ENCODE measurements at places on chromosomes 7 and 10. TPM values are rescaled to one million over a fixed set of nuclear protein-coding genes. Genes with fewer than 3 reads are reported as not detected.

DNA sequence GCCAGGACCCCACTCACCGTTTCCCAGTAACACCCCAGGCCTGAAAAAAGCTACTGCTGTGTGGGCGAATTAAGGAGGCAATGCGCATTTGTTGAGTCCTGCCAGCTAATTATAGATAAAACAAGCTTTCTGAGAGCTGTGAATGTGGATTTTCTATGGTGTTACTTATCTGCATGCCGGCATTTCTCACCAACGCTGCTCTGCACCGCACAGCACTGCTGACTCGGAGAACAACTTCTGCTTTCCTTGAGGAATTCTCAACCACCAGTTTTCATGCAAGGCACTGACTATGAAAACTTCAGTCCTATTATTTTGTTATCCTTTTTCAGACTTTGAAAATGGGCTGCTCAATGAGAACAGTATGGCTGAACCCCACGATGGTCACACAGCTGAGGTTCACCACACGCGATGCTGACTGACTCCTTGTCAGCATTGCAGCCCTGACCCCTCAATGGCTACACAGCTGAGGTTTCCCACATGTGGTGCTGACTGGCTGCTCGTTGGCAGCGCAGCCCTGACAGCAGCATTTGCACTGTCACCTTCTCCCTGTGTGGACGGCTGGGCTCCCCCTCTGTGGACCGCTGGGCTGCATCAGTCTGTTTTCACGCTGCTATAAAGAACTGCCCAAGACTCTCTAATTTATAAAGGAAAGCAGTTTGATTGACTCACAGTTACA lies 190.6 kb downstream of the DIP2C start:
- DNase-seq = no peak

DNA sequence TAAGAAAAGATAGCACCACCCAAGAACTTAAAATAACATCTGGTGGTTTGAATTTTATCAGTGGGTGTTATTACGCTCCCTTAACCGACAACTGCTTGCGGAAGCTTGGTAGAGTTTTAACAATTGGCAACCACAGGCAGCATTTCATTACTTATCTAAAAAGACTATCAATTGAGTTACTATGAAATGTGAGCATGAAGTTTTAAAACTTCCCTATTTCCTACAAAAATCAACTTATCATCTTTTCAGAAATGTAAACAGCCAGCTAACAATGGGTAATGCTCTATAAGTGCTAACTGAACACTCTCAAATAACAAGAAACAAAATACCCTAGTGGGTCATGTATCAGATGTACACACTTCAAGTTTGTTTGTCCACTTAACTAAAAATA lies 68.8 kb downstream of the OSBPL3 start:
- DNase-seq = no peak

GRCh38 chr10:112812586-112812985 lies 137.5 kb upstream of the TCF7L2 start:
- no peak for DNase-seq

Gene SLC18A3
- total RNA-seq = 0.27 TPM

Gene MBL2
- not detected for total RNA-seq

Gene FOXP2
- total RNA-seq = 23.0 TPM

All from transverse colon (tissue), 4 donors.